ENCODE measurements at places on chromosomes 13 and 19.

GRCh38 chr13:80166352-80166751 lies 174.6 kb downstream of the SPRY2 start:
- DNase-seq, result no peak

DNA sequence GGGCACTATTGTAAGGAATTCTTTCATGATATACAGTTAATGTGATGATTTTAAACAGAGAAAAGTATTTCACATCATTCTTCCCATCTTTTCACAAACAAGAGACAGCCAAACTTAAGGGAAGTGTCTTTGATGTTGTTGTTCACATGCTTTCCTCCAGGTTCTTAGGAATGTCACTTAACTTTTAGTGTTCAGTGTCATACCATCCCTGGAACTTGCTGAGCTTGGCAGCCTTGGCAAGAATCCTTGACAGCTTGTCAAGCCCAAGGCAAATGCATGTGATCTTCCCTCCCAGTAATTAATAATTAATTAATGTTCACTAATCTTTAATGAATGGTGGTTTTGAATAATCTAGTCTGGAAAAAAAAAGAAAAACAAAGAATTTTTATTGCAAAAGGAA lies 727.9 kb upstream of the PRR20A start:
- DNase-seq, result no peak

DNA sequence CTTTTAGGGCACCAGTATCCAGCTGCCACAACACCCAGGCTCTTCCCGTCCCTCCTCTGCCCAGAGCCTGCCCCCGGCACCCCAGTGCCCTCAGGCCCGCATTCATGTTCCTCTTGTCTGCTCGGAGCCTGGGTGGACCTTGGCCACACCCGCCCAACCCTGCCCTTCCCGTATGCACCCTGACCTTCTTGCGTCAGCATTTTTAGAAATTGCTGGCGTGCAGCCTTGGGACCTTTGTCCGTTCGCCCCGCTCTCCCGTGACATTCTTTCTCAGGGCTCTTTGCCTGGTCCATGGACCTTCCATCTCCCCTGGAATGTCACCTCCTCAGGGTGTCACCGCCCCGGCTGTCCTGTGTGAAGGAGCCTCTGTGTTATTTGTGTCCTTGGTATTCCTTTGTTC lies 7.6 kb downstream of the NUCB1 start:
- no peak for DNase-seq

DNA sequence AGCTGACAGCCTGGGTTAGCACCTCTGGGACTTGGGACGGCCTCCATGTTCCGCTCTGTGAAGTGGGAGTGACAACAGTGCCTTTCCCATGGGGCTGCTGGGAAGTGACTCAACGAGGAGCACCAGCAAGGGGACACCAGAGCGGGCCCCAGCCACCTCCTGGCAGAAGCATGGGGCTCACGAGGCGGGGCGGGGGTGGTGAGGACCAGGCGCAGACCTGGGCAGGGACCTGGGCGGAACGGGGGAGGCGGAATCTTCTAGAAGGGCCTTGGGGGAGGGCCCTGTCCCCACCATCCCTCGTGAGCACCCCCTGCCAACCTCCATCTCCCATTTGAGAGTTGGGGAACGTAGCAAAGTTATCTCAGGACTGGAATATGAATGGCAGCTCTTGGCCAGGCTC lies 37.9 kb downstream of the KDM4B start:
- no peak for DNase-seq

- no peak for DNase-seq
Measured at GRCh38 chr19:8120636-8121480, 28.5 kb downstream of the FBN3 start.

GRCh38 chr19:33778089-33778791 lies 18.4 kb upstream of the KCTD15 start:
- peak; percentile 57 for DNase-seq

DNA sequence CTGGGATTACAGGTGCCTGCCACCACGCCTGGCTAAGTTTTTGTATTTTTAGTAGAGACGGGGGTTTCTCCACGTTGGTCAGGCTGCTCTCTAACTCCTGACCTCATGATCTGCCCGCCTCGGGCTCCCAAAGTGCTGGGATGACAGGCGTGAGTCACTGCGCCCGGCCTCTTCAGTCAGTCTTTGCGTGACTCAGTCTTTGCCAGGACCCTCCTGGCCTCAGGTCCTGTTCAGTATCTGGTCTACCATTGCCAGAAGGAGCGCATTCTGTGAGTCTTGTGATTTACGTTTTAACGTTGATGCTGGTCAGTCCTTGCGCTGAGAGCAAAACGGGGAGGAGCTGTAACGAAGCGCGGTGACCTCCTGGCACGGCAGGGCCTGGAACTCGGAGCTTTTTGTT lies 7.6 kb upstream of the HMG20B start:
- DNase-seq, result no peak

GRCh38 chr19:8373867-8374813 lies 10.2 kb downstream of the ANGPTL4 start:
- DNase-seq, result no peak

DNA sequence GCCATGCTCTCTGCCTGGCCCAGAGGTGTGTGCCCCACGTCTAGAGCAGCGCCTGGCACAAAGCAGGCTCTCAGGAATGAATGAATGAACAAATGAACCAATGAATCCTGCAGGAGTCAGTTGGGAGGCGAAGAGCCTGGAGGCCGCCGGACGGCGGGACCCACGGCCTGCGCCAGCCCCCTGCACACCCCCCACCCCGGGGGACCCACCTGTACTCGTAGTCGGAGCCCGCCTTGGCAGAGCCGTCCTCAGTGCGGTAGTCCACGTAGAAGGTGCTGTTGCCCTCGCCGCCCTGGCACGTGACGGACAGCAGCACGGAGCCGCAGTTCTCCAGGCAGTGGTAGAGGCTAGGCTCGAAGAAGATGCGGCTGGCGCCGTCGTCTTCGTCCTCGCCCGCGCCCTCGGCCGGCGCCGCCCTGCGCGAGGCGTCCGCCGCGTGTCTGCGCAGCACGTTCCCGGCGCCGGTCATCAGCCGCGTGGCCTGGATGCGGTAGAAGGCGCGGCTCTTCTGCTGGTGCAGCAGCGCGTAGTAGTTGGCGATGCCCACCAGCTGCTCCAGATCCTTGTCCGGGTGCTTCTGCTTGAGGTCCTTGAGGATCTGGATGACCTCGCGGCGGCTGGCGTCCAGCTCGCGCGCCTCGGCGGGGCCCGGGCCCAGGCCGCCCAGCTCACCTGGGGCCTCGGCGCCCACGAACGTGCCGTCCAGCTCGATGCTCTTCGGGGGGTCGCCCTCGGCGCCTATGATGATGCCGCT lies 14.8 kb downstream of the SLC8A2 start:
- no peak for DNase-seq

DNA sequence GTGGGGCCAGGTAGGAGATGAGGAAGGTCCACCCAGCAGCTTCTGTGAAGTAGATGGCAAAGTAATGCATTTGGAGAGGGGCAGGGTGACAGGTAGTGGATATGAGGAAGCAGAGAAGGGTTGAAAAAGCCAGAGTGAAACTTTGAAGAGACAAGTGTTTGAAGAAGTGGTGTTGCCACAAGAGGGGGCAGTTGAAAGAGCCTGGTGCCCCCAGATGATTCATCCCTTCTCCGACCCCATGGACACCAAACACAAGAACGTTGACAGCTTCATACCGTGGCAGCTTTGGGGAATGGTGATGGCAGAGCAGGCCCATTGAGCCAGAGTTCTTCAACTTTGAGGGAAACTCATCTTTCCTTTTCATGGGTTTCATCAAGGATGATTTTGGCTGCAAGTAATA lies 19.9 kb downstream of the IFNL3 start:
- DNase-seq, result no peak

GRCh38 chr19:47587295-47587694 lies 14.3 kb upstream of the ZNF541 start:
- no peak for DNase-seq

GRCh38 chr13:39311619-39312018 lies 273.4 kb downstream of the NHLRC3 start:
- no peak for DNase-seq

DNA sequence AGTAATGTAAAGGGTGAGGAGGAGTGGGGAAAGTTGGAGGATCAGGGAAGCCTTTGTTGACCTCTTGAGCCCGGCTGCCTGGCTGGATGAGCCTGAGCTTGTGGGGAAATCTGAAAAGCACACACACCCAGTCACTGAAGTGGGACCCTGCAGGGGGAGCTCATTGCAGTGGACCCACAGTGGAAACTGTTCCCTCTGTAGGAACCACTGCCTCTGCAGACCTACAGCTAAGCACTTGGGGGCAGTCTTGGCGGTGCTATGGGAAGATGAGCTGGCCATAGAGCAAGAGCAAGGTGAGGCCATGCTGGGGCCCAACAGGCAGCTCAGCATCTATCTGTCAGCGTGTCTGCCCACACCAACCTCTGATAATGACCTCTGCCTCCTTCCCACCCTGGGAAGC lies 294.8 kb downstream of the TSHZ3 start:
- DNase-seq, result no peak

DNA sequence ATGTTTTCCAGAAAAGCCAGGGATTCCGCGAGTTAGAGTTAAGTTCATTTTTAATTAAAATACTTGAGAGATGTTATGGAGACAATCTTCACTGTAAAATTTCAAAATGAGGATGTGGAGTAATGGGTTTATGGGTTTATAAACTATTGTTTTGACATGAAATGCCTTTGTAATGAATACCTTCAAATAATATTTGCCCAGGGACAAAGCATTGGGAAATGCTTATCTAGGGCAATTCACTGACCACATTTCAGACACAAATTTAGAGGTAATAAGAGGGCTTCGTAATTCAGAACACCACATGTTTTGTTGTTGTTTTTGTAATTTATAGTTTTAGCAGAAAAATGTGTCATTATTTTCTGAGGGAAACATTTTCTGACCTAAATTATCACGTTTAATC lies 241.1 kb upstream of the ATXN8OS start:
- DNase-seq, result no peak

- DNase-seq, result no peak
Measured at GRCh38 chr13:114046431-114046975, 72.6 kb upstream of the C13orf46 start.

DNA sequence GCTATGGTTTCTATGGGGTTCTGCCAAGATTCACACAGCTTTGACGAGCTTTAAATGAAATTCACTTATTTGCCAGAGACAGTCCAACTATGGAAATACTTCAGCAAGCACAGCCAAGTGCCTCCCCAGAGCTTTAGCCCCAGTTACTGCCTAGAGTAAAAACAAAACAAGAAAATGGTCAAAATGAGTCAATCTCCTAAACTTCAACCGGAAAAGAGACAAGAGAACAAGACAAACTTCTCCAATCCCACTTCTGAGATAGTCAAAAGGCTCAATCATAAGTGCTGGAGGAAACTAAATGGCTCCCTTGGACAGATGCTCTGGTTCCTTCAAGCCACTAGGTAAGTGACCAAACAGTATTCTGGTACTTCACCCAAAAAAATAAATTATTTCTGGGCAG lies 65.8 kb downstream of the KATNAL1 start:
- DNase-seq, result no peak

- no peak for DNase-seq
Measured at GRCh38 chr13:36872621-36873020, 47.4 kb downstream of the SMAD9 start.

- no peak for DNase-seq
Measured at GRCh38 chr13:95122063-95122462, 179.2 kb downstream of the ABCC4 start.

DNA sequence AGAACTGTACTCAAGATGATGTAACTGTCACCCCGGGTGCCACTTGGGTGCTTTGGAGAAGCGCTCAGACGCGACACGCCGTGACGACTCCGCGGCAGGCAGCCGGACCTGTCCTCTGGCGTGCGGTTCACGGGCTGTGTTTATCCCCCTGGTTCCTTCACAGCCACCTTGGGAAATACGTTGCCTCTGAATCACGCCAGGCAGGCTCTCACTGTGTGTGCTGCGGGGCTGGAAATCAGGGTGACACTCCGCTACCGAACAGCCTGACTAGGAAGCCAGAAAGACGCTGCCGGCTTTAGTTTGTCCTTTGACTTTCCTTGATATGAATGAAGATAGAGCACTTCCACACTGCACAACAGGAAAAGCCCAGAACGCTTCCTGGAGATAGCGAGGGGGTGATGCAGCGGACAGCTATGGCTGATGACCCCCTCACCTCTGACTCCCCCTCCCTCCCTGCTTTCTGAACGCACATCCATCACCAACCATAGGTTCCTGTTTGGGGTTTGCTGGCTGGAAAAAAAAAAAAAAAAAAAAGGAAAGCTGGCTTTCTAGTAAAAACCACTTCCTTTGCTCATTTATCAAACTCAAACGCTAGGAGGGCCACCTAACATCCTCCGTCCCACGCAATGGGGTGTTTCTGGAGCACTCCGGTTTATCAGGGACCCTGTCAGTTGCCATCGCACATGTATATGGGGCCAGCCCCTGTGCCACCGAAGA lies 3.7 kb upstream of the GP6 start:
- DNase-seq, result no peak

- DNase-seq, result no peak
Measured at GRCh38 chr13:92573467-92574057, 653.0 kb upstream of the GPC6 start.

GRCh38 chr19:45645631-45646344 lies 6.6 kb upstream of the EML2 start:
- no peak for DNase-seq

DNA sequence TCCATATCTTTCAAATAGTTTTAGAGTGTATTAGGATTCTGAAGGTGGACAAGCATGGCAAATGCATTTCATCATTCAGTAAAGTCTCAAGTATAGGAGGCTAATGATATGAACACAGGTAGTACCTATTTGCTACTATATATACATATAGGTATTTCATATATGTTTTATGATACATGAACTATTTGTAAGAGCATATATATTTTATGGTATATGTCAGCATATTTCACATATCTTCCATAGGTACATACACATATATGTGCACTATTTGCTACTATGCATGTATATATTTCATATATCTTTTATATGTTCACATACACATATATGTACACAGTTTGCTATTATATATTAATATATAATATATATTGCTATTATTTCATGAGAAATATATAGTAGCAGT lies 1291.7 kb upstream of the MIR17HG start:
- no peak for DNase-seq

DNA sequence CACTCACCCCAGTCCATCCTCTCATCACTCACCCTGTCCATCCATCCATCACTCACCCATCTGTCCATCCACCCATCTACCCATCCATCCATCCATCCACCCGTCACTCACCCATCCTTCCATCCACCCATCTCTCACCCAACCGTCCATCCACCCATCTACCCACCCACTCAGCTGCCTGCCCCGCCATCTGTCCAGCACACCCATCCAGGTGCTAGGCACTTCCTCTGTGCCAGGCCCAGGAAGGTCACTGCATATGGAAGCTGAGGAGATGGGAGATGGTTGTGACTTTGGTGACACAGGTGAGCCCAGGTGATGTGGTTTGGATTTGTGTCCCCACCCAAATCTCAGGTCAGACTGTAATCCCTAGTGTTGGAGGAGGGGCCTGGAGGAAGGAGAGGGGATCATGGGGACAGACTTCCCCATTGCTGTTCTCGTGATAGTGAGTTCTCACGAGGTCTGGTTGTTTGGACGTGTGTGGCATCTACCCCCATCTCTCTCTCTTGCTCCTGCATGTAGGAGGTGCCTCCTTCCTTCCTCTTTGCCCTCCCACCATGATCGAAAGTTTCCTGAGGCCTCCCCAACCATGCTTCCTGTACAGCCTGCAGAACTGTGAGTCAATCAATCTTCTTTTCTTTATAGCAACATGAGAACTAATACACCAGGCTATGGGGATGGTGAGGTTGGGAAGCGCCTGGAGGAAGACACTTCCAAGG lies 15.9 kb upstream of the C13orf46 start:
- no peak for DNase-seq

Measured in stimulated activated CD4-positive, alpha-beta T cell treated with anti-CD3 and anti-CD28 coated beads, TNF-alpha, amount 100 ng/mL, for 1 hour (primary cell).